ENCODE measurements at places on chromosomes 6 and 20.

DNA sequence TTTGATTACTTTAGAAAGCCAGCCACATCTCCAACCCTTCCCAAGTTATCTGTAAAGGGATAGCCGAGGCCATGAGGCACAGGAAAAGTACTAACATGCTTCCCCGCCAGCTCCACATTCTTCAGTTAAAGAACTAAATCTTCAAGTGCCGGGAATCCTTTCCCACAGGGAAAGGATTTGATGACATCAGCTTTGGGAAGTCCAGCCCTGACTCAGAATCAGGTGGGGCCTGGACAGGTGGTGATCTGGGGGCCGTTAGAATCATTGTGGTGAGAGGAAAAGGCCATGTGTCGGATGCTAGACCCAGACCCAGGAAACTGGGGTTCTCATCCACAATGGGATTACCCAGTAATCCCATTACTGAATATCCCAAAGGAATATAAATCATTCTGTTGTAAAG, 580.0 kb downstream of the QKI start:
- no peak for DNase-seq

- DNase-seq, result no peak
These were observed 359.2 kb downstream of the RIMS1 start for GRCh38 chr6:72245565-72245964.

GRCh38 chr6:143233554-143234285, 173.0 kb downstream of the AIG1 start:
- DNase-seq, result no peak

DNA sequence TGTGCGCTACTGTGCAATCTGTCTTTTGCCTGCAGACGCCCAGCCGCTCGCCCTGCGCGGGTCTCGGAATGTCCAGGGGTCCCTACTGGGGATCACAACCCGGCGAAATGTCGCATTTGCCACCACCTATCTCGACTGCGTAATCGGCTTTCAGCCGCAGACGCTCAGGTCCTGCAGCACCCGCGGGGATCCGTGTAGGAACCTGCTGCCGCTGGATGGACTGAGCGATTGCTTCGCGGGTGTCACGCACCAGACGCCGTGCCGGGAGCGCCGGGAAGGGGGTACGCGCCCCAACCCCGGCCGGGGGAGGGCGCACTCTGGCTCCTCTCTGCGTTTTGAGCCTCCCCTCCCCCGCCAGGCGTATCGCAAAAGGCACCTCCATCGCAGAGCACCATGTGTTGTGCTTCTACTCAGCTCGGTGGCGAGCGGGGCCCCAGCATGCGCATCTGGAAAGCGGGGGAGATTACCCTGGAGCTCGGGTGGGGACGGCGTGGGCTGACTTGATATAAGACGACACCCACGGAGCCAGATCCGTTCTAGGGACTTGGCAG, 747 bp upstream of the PTPRA start:
- DNase-seq, result peak; percentile 63

- peak; percentile 66 for DNase-seq
These were observed 2.9 kb downstream of the ATXN1 start for GRCh38 chr6:16758163-16758975.
